Skin of body (tissue), 3 donors: ENCODE measurements at places on chromosomes 3 and 15. TPM values are rescaled to one million over a fixed set of nuclear protein-coding genes. Genes with fewer than 3 reads are reported as not detected.

GRCh38 chr3:142086581-142087090, 62.7 kb downstream of the TFDP2 start:
- no peak for DNase-seq

DNA sequence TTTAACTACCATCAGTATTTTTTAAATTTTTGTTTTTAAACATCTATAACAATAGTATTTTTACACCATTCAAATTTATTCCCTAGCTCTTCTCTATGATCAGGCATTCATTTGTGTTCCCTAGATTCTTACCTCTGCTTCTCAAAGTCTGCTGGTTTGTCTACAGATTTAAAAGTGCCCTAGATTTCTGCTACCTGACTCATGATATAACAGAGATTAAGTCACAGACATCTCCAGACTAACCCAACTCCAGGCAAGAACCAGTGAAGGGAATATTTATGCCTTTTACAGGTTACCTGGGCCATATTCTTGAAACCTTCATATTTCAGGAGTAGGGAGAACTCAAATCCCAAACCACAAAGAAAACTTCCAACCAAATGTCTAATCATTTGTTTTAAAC, 38.8 kb downstream of the ADAM10 start:
- no peak for DNase-seq

- no peak for DNase-seq
These were observed 68.3 kb upstream of the GLCE start for GRCh38 chr15:69092159-69092558.

- DNase-seq, result no peak
These were observed 21.5 kb upstream of the USP3 start for GRCh38 chr15:63482874-63483323.

- peak; percentile 36 for DNase-seq
These were observed 81.5 kb downstream of the SMAD3 start for GRCh38 chr15:67146875-67147381.

DNA sequence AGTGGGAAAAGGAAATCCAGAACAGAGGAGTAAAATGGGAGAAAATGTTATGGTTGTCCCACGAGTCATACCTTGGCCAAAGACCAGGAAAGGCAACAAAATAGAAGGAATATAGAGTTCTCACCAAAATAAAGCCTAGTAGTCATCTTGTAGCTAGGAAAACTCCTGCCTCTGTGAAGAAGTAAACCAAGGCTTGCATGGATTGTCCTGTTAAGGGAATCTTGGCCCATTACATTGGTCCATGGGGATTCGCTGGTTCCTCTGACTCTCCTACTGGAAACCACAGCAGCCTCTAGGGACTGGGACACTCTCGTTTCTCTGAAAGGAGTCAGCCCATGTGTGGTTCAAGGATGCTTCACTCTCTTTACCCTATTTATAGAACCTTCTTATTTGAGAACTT, 62.9 kb upstream of the FNDC3B start:
- DNase-seq, result no peak

GRCh38 chr3:63807961-63808565, 11.0 kb upstream of the C3orf49 start:
- no peak for DNase-seq

- DNase-seq, result no peak
These were observed 40.7 kb downstream of the GASK1A start for GRCh38 chr3:43019826-43020225.

DNA sequence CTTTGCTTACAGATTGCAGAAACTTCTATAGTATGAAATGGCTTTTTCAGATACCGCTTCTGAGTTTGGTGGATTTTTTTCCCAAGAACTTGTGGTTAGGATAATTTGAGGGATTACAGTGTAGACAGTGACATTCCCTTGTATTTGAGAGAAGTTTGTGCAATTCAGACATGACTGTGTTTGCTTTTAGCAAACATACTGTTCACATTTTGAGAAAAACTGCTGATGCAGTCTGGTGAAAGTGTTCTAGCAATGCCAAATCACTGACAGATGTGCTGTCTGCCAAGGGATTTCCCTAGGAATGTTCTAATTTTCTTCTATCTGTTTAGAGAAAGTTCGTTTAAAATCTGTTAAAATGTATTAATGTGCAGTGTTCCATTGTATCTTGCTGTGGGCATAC, 652.6 kb downstream of the FHIT start:
- peak; percentile 73 for DNase-seq

- DNase-seq, result no peak
These were observed 197.1 kb upstream of the KBTBD8 start for GRCh38 chr3:66800941-66801545.

- DNase-seq, result no peak
These were observed 50.4 kb downstream of the MESD start for GRCh38 chr15:80939216-80939615.

DNA sequence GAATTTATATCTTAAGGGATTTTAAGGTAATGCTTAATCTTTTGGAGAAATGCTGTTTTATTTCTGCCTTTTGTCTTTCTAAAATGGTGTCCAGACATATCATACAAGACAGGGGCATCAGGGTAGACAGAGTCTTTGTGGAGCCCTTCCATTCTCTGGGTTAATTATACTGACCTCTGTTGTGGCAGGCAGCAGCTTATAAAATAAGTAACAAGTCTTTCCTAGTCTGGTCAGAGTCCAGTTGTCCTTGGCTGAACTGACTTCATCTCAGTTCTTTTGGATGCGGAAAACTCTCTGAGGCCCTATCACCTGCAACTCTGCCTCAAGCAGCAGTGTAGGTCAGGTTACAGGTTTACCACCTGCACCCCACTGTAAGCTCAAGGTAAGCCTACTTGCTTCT, 19.2 kb downstream of the MYNN start:
- no peak for DNase-seq

DNA sequence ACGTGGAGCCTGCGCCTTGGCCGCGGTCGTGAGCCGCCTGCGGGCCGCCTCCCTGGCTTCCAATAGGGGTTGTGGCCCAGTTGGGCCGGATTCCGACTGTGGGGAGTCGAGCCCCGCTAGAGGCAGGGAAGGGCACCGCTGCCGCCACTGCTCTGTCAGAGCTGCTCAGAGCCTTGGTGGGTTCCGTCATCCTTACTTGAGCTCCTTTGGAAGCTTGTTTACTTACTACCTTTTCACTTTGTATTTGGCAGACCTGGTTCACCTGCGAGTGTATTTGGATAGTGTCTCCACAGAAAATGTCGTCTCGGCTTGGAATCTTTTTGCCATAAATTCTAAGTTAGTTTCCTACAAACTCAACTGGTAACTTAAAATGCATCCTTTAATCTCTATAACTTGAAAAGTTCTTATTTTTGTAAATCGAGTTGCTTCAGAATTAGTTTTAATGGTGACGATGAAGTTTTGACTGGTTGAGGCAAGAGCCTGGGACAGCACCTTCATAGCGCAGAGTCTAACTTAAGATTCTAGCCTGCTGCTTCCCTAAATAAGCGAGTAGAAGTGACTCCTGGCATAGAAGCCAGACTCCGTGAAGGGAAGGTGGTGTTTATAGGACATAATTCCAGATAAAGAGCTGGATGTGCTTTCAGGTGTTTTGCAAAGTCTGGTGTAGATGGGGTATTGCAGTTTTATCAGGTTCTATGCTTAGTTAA, 800 bp downstream of the DAG1 start:
- no peak for DNase-seq

GRCh38 chr3:7543294-7543880, 682.5 kb downstream of the GRM7 start:
- DNase-seq, result no peak

GRCh38 chr3:98545940-98546339, 14.2 kb downstream of the GPR15 start:
- no peak for DNase-seq

GRCh38 chr3:47617086-47618010, 38.7 kb upstream of the CSPG5 start:
- no peak for DNase-seq

- no peak for DNase-seq
These were observed 236.4 kb upstream of the SGO1 start for GRCh38 chr3:20422391-20422790.

GRCh38 chr3:8635631-8636030, 9.0 kb downstream of the SSUH2 start:
- DNase-seq, result no peak

DNA sequence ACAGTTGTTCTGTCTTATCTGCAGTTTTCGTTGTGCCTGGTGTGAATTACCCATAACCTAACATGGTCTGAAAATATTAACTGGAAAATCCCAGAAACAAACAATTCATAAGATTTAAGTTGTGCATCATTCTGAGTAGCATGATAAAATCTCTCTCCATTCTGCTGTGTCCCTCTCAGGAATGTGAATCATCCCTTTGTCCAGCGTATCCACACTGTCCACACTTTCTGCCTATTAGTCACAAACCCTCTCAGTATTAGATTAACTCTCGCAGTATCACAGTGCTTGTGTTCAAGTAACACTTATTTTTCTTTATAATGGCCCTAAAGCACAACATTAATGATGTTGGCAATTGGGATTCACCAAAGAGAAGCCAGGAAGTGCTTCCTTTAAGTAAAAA, 203.2 kb downstream of the CGGBP1 start:
- no peak for DNase-seq

DNA sequence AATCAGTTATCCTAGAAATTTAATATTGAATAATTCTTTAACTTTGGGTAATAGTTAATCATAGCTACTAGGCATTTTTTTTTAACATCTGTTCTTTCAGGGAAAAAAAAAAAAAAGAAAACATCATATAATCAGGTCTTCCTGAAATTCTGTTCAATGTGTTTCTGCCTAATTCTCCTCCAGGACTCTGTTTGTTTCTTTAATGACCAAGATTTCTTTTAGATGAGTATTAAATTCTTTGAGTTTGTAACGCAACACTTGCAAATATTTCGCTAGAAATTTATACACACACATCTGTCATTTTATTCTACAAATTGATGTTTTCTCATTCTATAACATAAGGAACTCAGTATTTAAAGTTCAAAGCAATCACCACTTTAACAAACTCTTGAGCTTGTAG, 56.7 kb downstream of the ALCAM start:
- no peak for DNase-seq

- DNase-seq, result no peak
These were observed 200.5 kb downstream of the PTPRG start for GRCh38 chr3:61761694-61762430.

DNA sequence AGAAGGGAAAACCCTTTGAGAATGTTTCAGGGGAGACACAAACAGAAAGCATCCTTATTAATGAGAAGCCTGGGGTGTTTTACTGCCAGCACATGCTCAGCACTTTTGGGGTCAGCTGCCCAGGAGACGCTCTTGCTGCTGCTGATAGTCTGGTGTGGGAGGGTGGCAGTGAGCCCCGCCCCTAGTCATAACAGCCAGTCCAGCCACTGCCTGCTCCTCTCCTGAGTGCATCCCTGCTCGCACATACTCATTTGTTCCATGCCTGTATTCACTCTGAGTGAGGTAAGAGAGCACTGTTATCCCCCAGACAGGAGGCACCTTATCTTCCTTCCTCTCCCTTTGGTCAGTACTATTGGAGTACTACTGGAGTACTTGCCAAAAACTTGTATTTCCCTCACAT, 101.3 kb downstream of the ETFA start:
- DNase-seq, result no peak

- no peak for DNase-seq
These were observed 76.2 kb upstream of the LARS2 start for GRCh38 chr3:45311953-45312801.

GRCh38 chr15:59169251-59169708, 37.4 kb upstream of the LDHAL6B start:
- DNase-seq, result peak; percentile 29

DNA sequence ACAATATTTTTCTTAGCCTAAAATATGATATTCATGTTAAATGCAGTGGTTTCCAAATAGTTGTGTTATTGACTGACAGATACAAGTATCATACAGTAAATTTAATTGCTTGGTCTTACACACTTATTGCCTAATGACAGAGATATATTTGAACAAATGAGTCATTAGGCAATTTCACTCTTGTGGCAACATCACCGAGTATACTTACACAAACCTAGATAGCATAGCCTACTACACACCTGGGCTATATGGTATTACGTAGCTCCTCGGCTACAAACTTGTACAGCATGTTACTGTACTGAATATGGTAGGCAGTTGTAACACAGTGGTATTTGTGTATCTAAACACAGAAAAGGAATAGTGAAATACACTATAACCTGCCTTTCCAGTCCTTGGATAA, 50.3 kb downstream of the SERPINI1 start:
- DNase-seq, result no peak

- DNase-seq, result no peak
These were observed 121.3 kb downstream of the STAG1 start for GRCh38 chr3:136630915-136631314.

KLHL24 gene
- 101 TPM for total RNA-seq

LSG1 gene
- 41.4 TPM for total RNA-seq

ANKRD63 gene
- total RNA-seq, result not detected

ATP13A5 gene
- total RNA-seq, result 3.7 TPM

SCG5 gene
- total RNA-seq, result 5.0 TPM

HTD2 gene
- total RNA-seq, result 10.6 TPM

ARHGAP11A gene
- 13.2 TPM for total RNA-seq

ZNF385D gene
- total RNA-seq, result 16.2 TPM

CPNE4 gene
- total RNA-seq, result 0.20 TPM

IL5RA gene
- 0.79 TPM for total RNA-seq

KBTBD13 gene
- total RNA-seq, result 0.30 TPM
